ENCODE measurements at places on chromosomes 7 and 10. TPM values are rescaled to one million over a fixed set of nuclear protein-coding genes. Genes with fewer than 3 reads are reported as not detected.

GRCh38 chr7:47089461-47089860 lies 492.4 kb downstream of the TNS3 start:
- no peak overlapping the region for H3K4me3 ChIP-seq
- no peaks in the 10 kb centered on the region for H3K4me1 ChIP-seq
- H3K27me3 ChIP-seq = no peaks in the 10 kb centered on the region
- DNase-seq = no peak

GRCh38 chr7:101684983-101685330 lies 55.9 kb upstream of the MYL10 start:
- no peak overlapping the region for H3K27ac ChIP-seq
- H3K4me1 ChIP-seq = no peaks in the 10 kb centered on the region
- H3K36me3 ChIP-seq = no peaks in the 10 kb centered on the region
- no peak overlapping the region for H3K4me3 ChIP-seq
- DNase-seq = no peak

DNA sequence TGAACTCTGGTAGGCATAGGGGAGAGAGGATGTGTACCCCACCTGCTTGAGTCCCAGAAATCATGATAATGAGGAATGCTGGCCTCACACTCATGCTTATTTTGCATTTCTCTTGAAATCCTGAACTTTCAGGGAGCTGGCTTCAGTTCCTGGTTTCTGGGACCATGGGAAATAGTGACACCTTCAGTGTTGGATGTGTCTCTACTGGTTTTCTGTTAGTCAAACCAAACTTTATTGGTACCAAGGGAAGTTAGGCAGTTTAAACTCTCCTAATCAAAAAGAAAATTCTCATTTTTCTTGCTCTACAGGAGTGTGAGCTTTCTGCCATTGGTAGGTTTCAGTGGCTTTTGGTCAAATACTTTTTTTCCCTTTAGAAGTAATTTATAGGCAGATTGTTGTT lies 11.8 kb upstream of the PCGF5 start:
- no peak overlapping the region for H3K27ac ChIP-seq
- H3K27me3 ChIP-seq = no peaks in the 10 kb centered on the region
- peaks cover 11% of the 10 kb centered on the region for H3K36me3 ChIP-seq
- H3K4me1 ChIP-seq = peaks cover 45% of the 10 kb centered on the region

- H3K27ac ChIP-seq = no peak overlapping the region
- no peak for DNase-seq
Measured at GRCh38 chr7:130598056-130598455, 70.5 kb downstream of the COPG2 start.

GRCh38 chr10:94902570-94902969 lies 35.9 kb upstream of the CYP2C9 start:
- no peaks in the 10 kb centered on the region for H3K36me3 ChIP-seq
- H3K27me3 ChIP-seq = no peaks in the 10 kb centered on the region
- H3K4me1 ChIP-seq = no peaks in the 10 kb centered on the region
- no peak overlapping the region for H3K4me3 ChIP-seq
- no peak for DNase-seq

- H3K4me1 ChIP-seq = peaks cover 59% of the 10 kb centered on the region
- DNase-seq = peak; percentile 79
- peak overlapping the region; percentile 59 for H3K27ac ChIP-seq
Measured at GRCh38 chr10:119538632-119539358, 3.7 kb downstream of the RGS10 start.

- H3K27me3 ChIP-seq = peaks cover 4% of the 10 kb centered on the region
- H3K27ac ChIP-seq = no peak overlapping the region
- H3K4me3 ChIP-seq = no peak overlapping the region
- no peaks in the 10 kb centered on the region for H3K36me3 ChIP-seq
- H3K4me1 ChIP-seq = no peaks in the 10 kb centered on the region
Measured at GRCh38 chr7:102320181-102320580, 33.5 kb downstream of the SH2B2 start.

- no peaks in the 10 kb centered on the region for H3K36me3 ChIP-seq
- no peak for DNase-seq
- H3K27me3 ChIP-seq = peaks cover 3% of the 10 kb centered on the region
Measured at GRCh38 chr7:70833726-70834125, 298.2 kb upstream of the GALNT17 start.

- H3K4me1 ChIP-seq = no peaks in the 10 kb centered on the region
- H3K27ac ChIP-seq = no peak overlapping the region
- no peak for DNase-seq
- no peak overlapping the region for H3K4me3 ChIP-seq
- H3K36me3 ChIP-seq = no peaks in the 10 kb centered on the region
Measured at GRCh38 chr7:53600296-53600695, 564.9 kb downstream of the POM121L12 start.

Gene FFAR4
- not detected for total RNA-seq

Gene EMX2
- not detected for total RNA-seq

Gene HOXA10
- not detected for total RNA-seq

Gene CCDC172
- not detected for total RNA-seq

Gene LIPA
- 7.6 TPM for total RNA-seq
